NCI-H1048 (cell line): ENCODE measurements at places on chromosomes 12 and 14.

GRCh38 chr14:72906879-72907278 is 13.0 kb upstream of the DPF3 start:
- no peak for DNase-seq

DNA sequence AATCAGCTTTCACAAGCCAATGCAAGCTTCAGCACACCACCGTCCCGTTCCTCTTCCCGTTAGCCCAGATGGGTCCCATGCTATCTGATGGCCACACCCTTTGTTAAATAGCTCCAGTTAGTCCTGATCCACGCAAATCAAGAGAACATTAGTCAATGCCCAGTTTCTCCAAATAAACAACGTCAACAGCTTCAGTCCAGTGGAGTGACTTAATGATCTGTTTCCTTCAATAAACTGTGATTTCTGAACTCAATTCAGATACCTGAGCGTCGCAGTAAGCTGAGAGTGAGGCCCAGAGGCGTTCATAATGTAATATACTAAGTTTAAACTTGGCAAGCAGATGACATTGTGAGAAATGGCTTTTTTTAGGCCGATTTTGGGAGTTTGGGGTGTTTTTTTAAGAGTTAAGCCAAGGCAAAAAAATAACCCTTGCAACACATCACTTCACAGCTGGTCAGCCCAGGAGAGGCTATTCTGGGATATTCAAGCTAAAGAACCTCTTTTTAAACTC is 112.3 kb downstream of the ZFP36L1 start:
- no peak for DNase-seq

DNA sequence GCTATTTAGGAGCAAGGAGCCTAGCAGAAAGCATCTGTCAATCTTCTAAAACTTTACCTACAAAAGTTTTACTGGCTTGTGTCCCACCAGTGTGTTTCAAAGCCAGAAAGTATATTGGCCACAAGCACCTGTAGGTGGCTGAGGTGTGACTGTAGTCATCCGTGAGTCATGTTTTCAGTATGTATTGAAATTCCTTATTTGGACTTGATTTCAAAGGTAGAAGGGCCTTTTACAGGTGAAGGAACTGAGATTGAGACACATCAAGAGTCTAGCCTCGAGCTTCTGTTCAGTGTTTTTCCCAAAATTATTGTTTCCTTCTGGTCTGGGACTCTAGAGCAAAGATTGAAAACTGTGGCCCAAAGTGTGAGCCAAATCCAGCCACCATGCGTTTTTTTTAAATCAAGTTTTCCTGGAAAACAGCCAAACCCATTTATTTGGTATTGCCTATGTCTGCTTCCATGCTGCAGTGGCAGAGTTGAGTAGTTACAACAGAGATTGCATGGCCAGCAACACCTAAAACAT is 195.3 kb upstream of the BCL2L14 start:
- DNase-seq: no peak

DNA sequence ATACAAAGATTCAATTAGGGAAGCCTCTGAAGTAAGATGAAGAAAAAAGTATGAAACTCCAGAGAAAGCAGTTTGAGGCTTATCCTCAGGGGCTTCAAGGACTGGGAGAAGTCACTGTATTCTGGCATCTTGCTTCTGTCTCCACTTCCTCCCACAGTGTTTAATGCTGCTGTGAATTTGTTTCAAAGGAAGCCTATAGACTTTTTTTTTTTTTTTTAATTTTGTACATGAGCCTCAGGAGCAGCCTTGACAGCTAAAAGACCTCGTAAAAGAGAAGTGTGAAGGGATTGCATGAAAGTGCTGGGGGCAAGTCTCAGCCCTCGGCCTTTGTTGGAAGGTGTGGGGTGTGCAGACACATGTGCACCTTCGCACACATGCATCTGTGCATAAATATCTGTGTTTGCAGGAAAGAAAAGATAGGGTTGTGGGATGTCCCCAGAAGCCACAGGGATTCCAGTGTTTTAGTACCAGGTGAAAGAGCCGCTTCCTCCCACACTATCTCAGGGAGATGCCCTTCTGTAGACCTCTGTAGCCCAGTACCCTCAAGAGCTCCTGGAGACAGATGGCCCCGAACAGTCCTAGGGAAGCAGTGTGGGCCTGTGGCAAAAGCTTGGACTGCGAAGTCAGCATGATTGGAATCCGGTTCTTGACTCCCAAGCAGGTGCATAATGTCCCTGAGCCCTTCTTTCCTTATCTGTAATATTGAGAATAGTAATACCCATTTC is 193.5 kb upstream of the BCL2L14 start:
- no peak for DNase-seq

DNA sequence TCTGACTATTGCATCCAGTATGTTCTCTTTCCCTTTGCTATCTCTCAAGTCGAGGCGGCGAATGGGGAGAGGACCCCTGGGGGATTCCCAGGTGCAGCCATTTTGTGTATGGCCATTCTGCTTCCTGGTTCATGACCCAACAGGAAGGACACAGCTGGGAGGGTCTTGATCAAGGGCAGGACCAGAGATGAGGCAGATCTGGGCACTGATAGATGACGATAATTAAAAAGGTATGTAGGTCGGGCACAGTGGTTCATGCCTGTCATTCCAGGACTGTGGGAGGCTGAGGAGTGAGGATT is 73.9 kb downstream of the EID3 start:
- no peak for DNase-seq

GRCh38 chr14:85122690-85123089 is 407.3 kb upstream of the FLRT2 start:
- peak; percentile 4 for DNase-seq

DNA sequence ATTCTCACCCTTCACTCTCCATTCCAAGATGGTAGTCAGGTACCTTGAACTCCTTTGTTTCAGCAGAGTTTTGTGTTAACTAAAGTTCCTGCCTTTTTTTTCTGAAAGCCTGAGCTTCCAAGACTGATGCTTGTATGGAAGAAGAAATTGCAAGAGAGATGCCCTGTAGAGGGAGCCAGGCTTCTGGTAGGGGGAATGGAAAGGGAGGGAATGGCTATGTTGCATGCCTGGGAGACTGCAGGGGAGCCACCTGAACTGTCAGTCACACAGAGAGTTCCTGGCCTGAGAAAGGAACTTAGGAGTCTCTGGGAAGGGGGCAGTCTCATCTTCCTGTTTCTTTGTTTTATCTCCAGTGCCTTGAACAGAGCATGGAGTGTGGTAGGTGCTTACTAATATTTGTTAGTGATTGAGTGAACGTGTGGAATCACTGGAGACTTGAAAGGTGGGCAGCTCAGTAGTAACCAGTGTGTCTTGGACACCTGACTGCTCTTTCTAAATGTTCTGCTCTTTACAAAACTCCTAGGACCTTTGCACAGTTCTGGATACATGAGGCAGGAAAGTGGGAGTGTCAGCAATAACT is 132.2 kb downstream of the ANO4 start:
- no peak for DNase-seq

DNA sequence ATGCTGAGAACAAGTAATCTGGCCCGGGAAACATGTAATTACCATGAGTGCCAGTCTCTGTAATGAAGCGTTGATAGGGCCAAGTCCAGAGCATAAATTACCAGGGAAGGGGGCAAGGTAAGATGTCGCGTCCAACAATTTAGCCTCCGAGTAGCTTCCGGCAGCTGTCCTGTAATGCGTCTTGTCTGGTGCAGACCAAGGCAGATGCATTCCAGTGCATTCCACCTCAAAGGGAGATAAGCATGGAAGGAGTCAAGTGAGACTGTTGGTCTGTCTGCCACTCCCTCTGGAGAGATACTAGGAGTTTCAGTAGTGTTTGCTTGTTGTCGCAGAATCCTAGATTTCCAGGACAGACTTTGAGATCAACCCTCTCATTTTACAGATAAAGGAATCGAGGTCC is 218.3 kb downstream of the AACS start:
- no peak for DNase-seq

DNA sequence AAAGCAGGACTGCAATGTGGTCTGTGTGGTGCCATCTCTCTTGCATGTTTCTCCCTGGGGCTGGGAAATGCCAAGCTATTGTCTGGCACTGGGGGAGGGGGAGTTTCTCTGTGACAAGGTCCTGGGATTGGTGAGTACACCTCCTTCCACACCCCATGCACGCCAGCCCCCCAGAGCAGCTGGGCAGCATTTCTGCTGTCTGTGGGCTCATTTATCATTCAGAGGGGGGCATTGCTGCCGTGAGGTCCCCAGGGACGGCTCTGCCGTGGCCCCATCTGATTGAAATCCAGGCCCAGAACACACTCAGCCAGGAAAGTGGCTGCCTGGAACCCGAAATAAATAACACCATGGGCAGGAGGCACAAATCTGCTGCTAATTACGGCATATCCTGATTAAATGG is 12.6 kb upstream of the FAM222A start:
- DNase-seq: no peak

- DNase-seq: no peak
Measured at GRCh38 chr12:14768823-14769405, 34.4 kb downstream of the WBP11 start.

- no peak for DNase-seq
Measured at GRCh38 chr12:113473942-113474341, 2.3 kb upstream of the LHX5 start.

DNA sequence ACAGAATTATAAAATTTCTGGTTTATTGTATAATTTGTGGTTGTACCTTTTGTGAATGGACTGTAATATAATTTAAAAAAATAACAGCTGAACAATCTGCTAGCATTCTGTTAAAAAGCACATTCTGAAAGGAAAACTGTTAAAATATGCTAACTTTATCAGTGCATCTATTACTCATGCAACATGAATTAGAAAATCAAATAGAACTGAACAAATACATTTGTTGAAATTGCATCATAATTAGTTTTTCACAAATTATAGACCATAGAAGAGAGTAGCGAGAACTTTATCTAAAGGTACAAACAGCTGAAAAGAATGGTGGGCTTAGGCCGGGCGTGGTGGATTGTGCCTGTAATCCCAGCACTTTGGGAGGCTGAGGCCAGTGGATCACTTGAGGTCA is 33.0 kb downstream of the PTPN21 start:
- DNase-seq: no peak
